ENCODE measurements at places on chromosomes 12 and 14. TPM values are rescaled to one million over a fixed set of nuclear protein-coding genes. Genes with fewer than 3 reads are reported as not detected.
A peak's percentile ranks its signal among the peaks of the same experiment; 100 is the strongest.

DNA sequence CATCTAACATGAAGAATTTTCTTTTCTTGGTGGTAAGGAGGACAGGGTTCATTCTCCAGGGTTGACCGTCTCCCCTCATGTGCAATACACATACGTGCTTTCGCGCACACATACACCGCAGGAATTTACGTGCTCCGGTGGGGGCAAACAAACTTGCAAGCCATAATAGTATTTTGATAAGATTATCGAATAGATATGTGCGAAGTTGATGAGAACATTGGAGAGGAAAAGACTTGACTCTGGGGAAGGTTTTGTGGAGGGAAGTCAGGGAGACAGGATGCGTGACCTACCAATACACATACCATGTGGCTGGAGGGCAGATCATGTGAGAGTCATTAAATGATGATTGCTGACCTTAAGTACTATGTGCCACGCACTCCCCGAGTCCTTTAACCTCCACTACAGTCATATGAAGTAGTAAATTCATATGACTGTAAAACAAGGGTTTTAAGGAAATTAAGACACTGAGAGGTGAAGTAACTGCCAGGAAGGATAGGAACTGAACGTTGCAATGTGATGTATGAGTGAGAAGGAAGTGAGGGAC lies 921 bp downstream of the RAD51B start:
- DNase-seq = no peak

GRCh38 chr12:4269279-4269991 lies 4.1 kb upstream of the CCND2 start:
- peak; percentile 82 for DNase-seq

- no peak for DNase-seq
These were observed 93.7 kb downstream of the SOX5 start for GRCh38 chr12:23855813-23856212.

LRRK2 gene
- 8.1 TPM for polyA plus RNA-seq

CMA1 gene
- 0.30 TPM for polyA plus RNA-seq

DNA sequence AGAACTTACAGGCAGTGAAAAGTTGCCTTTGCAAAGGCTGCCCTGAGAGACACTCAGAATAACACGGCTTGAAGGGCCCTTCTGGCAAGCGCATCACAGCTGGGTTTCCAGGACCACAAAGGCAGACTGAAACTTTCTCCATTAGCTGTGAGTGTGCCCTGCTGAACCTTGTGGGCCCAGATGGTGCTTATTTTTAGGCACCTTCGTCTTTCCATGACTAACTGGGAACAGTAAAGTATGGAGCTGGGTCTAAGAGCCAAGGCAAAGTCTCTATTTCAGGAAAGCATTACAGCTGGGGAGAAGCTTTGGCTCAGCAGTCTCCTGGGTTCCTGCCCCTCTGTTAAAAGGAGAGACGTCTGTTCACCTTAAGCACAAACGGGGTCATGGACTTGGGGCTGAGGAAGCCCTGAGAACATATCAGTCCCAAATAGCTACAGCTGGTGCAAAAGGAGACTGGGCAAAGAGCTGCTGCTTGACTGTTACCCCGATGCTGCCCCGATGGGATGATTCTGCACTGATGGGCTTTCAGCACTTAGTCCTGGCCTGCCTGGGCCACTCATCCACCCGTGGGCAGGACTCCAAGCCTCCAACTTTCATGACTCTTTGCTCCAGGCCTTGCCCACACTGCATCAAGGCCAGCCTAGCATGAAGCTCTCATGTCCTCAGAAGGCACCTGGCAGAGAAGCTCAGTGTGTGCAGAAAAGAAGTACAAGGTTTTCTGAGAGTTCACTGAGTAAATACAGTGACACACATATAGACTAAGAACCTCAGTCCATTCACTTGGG lies 248.3 kb downstream of the PHLDA1 start:
- no peak for DNase-seq

DNA sequence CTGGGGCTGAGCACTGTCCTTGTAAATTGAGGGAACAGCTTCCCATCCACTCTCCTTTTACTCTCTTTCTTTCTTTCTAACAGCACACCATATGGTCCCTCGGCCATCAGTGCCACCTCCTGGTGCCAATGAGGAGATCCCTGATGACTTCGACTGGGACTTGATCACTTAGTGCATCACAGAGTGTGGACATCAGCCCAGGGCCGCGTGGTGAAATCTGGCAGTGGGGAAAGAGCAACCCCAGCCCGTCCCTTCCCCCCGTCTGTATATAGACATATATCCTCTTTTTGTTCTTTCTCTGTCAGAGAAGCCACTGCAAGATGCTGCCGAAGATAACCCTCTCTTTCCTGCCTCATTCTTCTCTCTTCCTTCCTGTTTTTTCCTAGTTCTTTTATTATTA lies 13.5 kb downstream of the C3AR1 start:
- no peak for DNase-seq
